ENCODE measurements at places on chromosomes 11 and 22.

- no peak for DNase-seq
Observed at GRCh38 chr11:126927623-126928022, 72.9 kb downstream of the KIRREL3 start.

DNA sequence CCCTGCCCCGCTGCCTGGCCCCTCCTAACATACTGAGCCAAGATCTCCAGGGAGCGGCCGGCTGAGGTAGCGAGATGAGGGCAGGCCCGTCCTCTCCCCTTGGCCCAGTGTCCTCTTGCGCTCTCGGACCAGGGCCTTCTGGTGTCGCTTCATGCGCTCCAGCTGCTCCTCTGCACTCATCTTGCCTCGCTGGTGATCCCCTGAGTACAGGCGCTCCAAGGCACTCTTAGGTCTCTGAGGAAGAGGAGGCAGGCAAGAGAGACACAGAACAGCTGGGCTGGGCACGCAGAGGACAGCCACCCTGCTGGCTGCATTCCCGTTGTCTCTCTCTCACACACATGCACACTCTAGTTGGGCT, 50.6 kb downstream of the C11orf58 start:
- no peak for DNase-seq

DNA sequence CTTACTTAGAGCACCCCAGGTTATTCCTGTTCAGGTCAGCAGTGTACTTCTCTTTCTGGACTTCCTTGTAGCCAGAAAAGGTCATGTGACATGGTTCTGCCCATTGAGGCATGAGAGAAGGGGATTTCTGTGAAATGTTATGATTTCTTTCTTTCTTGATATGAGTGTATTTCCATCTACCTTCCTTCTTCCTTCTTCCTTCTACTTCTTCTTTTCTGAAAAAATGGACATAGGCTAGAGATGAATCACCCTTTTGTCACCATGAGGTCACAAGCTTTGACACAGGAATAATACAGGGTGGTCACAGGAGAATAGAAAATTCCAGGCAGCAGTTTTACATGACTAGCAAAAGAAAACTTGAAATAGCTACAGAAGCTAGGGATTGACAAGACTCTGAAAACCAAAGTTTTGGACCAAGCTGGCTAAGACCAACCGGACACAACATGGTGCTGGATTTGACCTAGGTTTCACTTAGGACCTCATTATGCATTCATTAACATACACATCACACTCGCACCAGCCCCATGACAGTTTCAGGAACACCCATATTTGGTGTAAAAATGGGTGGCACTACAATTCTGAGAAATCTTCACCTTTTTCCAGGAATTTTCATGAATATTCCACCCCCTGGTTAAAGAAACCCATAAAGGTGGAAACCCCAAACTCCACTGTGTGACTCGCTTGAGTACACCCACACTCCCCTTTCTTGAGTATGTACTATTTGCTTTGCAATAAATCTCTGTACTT, 21.2 kb upstream of the MAP6 start:
- no peak for DNase-seq

DNA sequence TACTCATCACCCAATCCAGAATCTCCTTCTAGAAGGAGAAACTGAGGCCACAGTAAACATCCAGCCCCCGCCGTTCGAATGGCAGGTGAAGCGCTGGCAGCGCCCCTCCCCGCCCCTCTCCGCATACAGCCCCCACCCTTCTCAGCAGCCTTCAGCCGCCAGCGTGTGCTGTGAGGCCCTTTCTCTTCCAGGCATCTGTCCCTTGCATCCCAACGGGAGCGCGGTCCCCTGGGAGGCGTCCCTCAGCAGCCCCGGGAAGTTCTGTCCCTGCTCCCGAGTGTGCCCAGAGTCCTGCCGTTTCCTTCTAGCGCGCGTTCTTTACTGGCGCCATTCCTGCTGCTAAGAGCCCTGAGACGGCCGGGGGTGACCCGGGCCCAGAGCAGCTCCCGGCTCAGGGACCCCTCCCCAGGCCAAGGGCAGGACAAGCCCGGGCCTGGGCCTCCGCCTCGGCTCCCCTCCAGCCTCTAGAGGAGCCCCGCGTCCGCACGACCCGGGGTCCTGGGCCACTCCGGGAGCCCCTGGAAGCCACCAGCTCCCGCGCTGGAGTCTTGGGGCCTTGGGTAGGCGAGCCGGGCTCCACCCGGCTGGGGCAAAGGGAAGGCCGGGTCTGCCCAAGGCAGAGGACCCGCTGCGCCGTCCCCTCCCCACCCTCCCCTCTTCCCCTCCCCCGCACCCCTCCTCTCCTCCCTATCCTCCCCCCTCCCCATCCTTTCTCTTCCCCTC, 450.4 kb downstream of the OPCML start:
- DNase-seq: no peak

DNA sequence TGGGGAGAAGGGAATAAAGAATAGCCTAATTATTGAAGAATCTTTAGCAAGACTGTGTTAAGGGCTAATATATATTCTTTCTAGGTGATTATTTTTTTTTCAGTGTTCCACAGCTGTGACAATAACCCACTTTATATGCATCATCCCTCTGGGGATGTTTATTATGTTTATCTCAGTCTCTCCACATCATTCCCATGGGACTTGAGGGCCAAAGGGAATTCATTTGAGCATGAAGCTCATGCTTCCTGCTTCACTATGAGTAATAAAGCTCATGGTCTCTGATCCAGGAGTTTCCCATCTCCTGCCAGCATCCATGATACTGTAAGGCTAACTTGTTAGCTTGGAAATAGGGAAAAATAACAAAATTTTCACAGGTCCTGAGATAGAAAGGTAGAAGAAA, 1888.4 kb downstream of the LRRC4C start:
- DNase-seq: no peak

- no peak for DNase-seq
Observed at GRCh38 chr11:115710426-115710825, 206.2 kb upstream of the CADM1 start.

GRCh38 chr11:69578167-69578566, 62.8 kb upstream of the CCND1 start:
- no peak for DNase-seq

DNA sequence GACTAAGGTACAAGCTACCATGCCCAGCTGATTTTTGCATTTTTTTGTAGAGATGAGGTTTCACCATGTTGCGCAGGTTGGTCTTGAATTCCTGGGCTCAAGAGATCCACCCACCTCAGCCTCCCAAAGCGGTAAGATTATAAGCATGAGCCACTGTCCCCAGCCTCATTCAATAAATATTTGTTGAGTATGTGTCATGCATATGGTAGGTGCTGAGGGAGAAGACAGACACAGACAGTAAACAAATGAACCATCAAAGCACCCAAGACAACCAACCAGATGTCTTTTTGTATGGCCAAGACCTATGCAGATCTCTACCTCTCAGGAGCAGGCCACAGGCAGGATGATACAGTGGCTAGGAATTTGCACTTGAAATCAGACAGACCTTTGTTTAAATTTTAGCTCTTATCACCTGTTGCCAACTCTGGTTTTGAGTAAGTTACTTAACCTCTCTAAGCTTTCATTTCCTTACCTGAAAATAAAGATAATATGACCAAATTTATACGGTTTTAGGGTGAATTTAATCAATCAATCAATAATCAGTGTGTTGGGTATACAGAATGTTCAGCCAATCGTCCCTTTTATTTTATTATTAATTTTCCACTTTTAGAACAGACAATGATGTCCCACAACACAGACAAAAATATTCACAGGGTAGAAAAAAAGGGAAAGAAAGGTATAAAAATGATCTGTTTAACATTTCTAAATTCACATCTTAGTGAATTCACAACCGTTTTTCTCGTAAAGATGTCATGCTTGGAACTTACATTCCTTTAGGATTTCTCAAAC, 128.2 kb downstream of the SGSM3 start:
- no peak for DNase-seq

DNA sequence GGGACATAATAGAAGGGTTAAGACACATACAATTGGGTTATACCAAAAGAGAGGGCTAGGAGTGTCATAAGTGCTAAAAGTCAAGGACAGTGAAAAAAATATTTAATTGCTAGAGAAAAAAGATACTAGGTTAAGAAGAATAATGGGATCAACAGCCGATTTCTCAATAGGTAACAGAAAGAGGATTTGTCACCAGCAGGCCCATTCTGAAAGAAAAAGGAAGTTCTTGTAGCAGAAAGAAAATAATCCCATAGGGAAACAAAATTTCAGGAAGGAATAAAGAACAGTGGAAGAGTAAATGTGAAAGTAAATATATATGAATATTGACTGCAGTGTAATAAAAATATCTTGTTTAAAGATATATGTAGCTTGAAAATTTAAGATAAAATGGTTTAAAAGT, 43.3 kb upstream of the ADORA2A start:
- no peak for DNase-seq

DNA sequence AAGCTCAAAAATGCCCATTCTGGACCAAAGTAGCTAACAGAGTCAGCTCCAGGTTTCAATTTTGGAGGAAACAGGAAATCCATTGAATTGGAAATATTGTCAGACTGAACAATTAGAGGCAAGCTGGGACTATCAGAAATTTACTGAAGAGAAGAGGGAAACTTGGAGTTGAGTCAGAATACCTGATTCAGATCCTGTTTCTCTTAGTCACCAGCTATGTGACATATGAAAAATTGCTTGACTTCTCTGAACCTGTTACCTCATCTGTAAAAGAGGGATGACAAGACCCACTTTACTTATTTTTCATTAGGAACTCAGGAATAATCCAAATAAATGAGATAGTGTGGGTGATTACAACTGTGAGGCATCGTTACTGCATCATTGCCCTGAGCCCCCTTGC, 148.9 kb upstream of the CADM1 start:
- DNase-seq: no peak

- DNase-seq: no peak
Observed at GRCh38 chr22:19466848-19467752, 11.9 kb downstream of the UFD1 start.

DNA sequence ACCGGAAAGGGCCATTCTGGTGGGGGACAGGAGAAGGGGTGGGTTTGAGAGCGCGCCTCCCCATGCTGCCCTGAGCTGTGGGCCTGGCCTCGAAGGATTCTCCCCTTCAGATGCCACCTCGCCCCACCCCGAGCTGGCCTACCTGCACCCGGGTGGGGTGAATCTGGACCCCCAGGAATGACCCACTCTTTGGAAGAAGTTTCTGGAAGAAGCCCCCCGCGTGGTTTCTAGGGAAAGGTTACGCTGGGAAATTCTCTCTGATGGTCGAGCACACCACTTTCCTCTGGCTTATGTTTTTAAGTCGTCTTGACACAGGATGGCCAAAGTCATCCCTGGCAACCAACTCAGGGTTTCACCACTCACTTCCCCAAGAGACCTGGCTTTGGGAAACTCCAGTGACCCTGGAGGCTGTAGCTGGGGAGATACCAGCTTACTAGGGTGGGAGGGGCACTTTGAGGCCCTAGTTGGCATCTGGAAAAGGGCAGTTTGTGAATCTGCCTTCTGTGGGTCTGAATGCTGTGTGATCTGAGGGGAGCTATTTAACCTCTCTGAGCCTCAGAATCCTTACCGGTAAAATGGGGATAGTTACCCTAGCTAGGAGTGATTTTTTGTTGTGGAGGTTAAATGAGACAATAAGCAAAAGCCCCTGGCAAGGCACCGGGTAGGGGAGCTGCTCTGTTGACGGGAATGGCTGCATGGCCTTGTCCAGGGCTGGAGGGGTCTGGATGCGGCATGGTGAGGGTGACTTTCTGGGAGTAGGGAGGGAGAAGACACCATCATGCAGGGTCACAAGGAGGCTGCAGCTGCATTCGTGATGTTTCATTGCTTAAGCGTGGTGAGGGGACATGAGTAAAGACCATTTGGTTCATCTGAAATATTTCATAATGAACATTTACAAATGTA, 45.3 kb upstream of the ACCSL start:
- DNase-seq: no peak

- no peak for DNase-seq
Observed at GRCh38 chr11:28528217-28528616, 420.0 kb downstream of the METTL15 start.

DNA sequence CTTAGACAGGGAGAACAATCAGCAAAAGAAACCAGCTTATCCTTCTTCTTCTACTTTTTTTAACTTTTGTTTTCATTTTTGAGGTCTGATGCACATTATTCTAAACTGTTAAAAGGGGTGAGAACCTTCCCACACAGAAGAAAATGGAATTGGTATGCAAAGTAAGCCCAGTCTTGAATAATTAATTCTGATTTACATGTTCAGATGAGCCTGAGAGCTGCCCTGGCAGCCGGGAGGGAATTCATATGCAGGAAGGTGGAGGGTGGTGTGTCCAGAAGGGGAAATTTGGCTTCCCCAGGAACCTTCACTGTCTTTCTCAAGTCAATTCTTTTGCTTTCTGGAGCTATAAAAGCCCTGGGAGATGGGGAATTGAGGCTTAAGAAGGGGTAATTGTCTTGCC, 181.0 kb downstream of the INSC start:
- no peak for DNase-seq

DNA sequence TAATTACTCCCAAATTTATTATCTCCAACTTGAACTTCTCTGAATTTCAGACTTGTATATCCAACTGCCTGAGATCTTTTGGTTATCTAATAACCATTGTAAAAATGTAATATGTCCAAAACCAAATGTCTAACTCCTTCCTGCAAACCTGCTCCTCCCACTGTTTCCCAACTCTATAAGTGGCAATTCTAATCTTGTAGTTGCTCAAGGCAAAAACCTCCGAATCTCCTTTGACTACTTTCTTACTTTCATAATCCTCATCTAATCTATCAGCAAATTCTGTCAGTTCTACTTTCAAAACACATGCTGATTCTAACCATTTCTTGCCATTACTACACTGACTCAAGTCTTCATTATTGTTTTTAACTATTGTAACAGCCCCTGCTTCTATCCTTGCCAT, 55.7 kb downstream of the FAM168A start:
- DNase-seq: no peak

- DNase-seq: no peak
Observed at GRCh38 chr11:66676282-66676919, 1.3 kb downstream of the RBM4B start.

DNA sequence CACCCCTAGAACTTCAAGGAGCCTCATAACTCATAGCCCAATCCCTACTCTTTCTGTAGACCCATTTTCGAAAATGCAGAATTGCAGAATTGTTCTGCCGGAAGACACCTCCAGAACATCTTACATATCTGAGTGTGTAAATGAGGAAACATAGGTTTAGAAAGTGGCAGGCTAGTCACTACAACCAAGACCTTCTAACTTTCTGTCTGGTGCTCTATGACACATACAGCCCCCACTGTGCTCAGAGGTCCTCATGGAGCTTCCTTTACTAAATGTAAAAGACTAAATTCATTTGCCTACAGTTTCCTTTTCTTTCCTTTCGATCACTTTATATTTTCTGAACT, 132.1 kb upstream of the DDI1 start:
- DNase-seq: no peak
